ENCODE measurements at places on chromosomes 7 and 10.

DNA sequence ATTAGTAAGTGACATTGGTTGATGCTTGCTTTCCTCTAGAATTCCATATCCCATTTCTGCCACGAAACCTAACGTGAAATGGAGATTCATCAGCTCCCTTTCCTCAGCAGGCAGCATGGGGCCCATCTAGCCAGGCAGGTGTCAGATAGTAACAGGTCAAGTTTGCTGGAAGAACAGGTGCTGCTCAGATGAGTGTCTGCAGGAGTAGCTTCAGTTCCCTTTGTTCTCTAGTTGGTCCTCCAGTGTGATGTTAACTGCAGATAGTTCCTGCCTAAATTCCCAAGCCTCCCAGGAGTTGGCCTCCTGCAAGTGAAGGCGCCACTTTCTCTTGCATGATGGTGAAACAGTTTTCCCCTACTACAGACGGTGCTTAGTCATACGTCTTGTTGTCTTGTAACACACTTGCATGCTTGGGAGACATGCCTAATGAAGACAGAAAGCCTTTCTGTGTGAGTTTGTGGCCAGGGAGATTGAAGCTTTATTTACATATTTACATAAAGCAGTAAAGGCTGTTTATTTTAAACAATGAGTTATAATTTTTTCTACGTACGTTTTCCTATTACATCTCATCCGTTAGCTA is 175.4 kb downstream of the CHN2 start:
- no peak for DNase-seq

DNA sequence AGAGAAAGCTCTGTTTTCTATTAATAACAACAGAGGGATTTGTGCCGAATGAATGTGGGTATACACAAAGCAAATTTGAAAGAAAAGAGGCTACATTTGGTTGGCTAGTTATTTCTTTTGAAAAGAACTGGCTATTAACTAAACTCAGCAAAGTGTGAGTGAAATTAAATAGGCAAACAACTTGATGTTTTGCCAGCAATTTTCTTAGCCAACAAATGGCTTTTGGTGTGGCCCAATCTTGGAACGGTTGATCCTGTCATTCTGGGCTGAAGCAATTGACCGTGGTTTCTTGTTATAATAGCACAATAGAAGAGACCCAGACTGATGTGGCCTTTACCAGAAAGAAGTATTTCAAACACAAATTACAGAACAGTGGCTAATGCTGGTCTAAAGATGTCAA is 898.6 kb downstream of the KCNMA1 start:
- DNase-seq, result no peak

DNA sequence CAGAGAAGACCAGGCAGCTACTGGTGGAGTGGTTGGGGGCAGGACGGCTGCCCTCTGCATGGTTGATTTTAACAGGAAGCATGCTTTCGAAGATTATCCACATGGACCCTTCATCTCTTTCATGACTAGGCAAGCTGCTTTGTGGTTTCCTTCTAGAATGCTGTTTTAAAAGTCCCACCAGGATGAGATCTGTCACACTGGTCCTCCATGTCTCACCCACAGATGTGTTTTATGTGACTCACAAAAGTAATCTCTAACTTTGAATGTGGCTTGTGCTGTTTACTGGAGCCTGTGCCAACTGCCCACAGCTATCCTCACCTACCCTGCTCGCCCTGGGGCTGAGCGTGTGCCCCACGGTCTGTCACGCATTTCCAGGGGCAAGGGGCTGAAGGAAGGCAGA is 188.8 kb downstream of the GFRA1 start:
- no peak for DNase-seq

GRCh38 chr7:42096681-42097561 is 140.1 kb downstream of the GLI3 start:
- no peak for DNase-seq

GRCh38 chr10:26574783-26575182 is 122.7 kb upstream of the PDSS1 start:
- DNase-seq, result no peak

DNA sequence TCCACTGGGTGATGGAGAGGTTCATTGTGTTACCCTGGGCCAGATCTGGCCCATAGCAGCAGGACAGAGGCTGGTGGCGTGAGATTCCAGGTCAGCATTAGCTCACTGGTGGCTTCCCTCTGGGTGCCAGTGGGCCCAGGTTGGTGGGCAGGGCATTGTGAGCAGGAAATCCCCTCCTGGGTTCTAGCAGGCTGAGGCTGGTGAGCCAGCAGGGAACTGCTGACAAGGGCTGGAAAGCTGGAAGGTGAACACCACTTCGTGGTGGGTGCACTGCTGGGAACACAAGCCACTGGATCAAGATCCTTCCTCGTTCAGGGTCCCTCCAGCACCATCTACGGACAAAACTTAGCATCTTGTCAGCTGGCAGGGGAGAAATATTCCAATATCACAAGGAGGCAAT is 259.2 kb upstream of the FZD1 start:
- no peak for DNase-seq
